Ascending aorta (tissue), 2 donors: ENCODE measurements at places on chromosomes 2 and 18. TPM values are rescaled to one million over a fixed set of nuclear protein-coding genes. Genes with fewer than 3 reads are reported as not detected.

GRCh38 chr2:186570604-186571003 lies 19.3 kb upstream of the ITGAV start:
- no peak for DNase-seq

DNA sequence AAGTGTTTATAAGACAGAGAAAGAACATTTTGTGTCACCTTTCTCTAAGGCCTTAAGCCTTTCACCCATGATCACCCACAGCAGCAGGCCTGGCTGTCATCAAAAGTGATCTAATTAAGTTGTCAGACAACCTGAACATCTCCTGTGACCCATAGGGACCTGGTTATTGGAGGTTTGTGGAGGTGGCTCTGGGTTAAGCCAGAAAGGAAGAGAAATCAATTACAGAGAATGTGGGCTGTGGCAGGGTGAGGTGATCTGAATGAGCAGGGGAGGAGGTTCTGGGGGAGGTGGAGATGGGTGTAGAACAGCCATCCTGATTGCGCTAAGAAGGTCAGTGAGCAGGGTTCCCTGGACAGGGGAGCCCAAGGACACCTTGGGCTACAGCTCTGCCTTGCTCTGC lies 170.8 kb downstream of the FSHR start:
- no peak for DNase-seq

- DNase-seq, result no peak
These were observed 287.7 kb upstream of the ID2 start for GRCh38 chr2:8394131-8394530.

MAL gene
- not detected for total RNA-seq

GRCh38 chr2:65027616-65028244 lies 28.5 kb upstream of the CEP68 start:
- DNase-seq, result no peak

GRCh38 chr2:70083344-70084156 lies 3.7 kb upstream of the PCBP1 start:
- DNase-seq, result no peak

GRCh38 chr2:219451661-219452360 lies 17.2 kb downstream of the SPEG start:
- peak; percentile 95 for DNase-seq

DNA sequence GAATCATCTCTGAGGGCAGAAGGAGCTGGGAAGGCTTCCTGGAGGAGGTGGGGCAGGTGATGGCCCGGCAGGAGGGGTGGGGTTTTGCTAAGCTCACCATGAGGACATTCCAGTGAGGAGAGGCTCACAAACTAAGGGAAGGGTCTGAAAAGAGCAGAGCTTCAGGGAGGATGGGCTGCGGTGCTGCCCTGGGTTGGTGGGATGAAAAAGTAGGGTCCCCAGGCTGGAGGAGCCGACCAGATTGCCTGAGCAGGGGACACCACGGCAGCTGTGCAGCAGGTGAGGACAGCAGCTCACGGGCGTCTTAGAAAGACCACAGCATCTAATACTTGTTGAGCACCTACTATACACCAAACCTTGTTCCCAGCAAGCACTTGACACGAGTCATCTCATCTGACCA lies 82.2 kb downstream of the DYSF start:
- no peak for DNase-seq

MYO3B gene
- not detected for total RNA-seq

VWC2L gene
- total RNA-seq, result not detected

GRCh38 chr2:37600735-37601134 lies 70.7 kb downstream of the CDC42EP3 start:
- no peak for DNase-seq

- DNase-seq, result no peak
These were observed 1.5 kb downstream of the PELI1 start for GRCh38 chr2:64142741-64143168.

- no peak for DNase-seq
These were observed 17.3 kb upstream of the MTX2 start for GRCh38 chr2:176251928-176252327.

OR6B2 gene
- not detected for total RNA-seq

GRCh38 chr2:206585335-206585734 lies 57.0 kb upstream of the FAM237A start:
- no peak for DNase-seq

GRCh38 chr18:44309185-44309584 lies 371.5 kb upstream of the SETBP1 start:
- no peak for DNase-seq

SERPINB10 gene
- not detected for total RNA-seq

UGT1A6 gene
- total RNA-seq, result 10.6 TPM

FBXO15 gene
- not detected for total RNA-seq

LBX2 gene
- total RNA-seq, result 3.0 TPM

MAPK4 gene
- 1.2 TPM for total RNA-seq

- no peak for DNase-seq
These were observed 1032.5 kb downstream of the SOCS6 start for GRCh38 chr18:71321319-71321718.

DNA sequence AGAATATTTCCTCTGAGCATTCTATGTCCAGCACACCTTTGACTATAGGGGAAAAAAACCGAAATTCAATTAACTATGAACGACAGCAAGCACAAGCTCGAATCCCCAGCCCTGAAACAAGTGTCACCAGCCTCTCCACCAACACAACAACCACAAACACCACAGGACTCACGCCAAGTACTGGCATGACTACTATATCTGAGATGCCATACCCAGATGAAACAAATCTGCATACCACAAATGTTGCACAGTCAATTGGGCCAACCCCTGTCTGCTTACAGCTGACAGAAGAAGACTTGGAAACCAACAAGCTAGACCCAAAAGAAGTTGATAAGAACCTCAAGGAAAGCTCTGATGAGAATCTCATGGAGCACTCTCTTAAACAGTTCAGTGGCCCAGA lies 79.4 kb upstream of the FAM117B start:
- no peak for DNase-seq

- DNase-seq, result no peak
These were observed 49.4 kb downstream of the AOX1 start for GRCh38 chr2:200635251-200635650.

- DNase-seq, result no peak
These were observed 137.1 kb downstream of the LCLAT1 start for GRCh38 chr2:30584116-30584515.

GPR75 gene
- 0.21 TPM for total RNA-seq

ASB1 gene
- total RNA-seq, result 32.5 TPM

DNA sequence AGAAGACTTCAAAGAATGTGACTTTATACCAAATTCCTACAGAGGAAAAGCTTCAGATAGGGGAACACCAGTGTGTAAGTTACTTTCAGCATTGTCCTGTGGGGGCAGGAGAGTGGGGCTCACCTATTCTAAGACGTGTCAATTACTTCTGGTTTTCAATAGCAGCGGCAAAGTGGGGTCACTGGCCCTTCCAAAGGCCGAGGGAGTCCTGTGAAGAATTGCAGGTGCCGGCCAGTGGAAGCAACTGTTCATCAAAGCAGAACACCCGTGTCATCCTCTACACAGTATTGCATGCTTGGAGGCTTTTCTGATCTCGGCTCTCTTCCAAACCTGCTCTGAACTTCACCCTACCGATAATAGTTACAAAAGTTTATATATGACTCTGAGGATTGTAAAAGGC lies 1176.5 kb upstream of the TMEFF2 start:
- DNase-seq, result no peak

GRCh38 chr18:48838166-48838775 lies 112.5 kb downstream of the SMAD7 start:
- no peak for DNase-seq
